PC-3 (cell line): ENCODE measurements at places on chromosomes 12 and 14.

- no peak for DNase-seq
Observed at GRCh38 chr12:20815574-20815973, 5.1 kb downstream of the SLCO1B3 start.

- DNase-seq = no peak
Observed at GRCh38 chr14:94227029-94227428, 52.9 kb downstream of the PPP4R4 start.

DNA sequence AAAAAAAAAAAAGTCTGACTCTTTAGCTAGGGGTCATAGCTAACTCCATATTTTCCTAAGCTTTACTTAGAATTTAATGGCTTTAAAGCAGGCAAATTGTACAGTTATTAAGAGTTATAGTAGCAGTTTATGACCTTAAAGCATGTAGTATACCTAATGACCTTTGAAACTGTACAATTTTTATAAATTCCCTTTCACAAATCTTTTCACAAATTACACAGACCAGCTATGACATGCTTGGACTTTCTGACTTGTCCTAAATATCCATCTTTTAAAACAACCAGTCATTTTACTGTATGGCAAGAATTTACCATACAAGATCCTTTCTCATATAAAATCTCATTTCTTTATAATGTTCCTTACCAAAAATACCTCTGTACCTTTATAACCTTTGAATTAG is 74.8 kb downstream of the C14orf132 start:
- no peak for DNase-seq

GRCh38 chr12:77439749-77440148 is 374.4 kb upstream of the E2F7 start:
- no peak for DNase-seq

DNA sequence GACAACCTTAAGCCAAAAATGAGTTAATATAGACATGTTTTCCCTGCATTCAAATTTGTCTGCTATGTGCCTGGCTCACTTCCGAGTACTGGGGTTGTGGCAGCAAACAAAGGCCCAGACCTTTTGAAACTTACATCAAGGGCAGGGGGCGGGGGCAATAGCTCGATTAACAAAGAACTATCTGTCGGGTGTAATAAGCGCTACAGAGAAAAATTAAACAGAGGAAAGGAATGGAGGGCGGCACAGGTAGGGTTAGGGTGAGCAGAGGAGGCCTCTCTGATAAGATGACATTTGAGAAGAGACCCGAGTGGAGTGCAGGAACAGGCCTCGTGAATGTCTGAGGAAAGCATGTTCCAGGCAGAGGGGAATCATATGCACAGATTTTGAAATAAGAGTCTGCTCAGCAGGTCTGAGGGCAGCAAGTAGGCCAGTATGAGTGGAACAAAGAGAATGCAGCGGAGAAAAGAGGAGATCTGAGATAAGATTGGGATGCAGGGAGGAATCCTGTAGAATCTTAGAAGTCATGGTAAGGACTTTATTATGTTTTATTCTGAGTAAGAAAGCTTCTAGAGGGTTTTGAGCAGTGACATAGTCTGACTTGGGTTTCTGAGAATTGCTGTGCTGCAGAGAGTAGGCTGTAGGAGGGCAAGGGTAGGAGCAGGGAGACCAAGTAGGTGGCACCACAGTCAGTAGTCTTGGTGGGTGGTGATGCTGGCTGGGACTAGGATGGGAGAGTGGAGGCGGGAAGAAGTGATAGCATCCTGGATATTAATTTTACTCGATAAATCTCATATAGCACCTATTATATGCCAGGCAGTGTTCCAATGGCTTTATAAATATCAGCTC is 52.6 kb downstream of the BICDL1 start:
- no peak for DNase-seq

- no peak for DNase-seq
Observed at GRCh38 chr12:49332441-49332861, 4.5 kb downstream of the C1QL4 start.

GRCh38 chr12:1797011-1797901 is 23.1 kb upstream of the LRTM2 start:
- DNase-seq = no peak

DNA sequence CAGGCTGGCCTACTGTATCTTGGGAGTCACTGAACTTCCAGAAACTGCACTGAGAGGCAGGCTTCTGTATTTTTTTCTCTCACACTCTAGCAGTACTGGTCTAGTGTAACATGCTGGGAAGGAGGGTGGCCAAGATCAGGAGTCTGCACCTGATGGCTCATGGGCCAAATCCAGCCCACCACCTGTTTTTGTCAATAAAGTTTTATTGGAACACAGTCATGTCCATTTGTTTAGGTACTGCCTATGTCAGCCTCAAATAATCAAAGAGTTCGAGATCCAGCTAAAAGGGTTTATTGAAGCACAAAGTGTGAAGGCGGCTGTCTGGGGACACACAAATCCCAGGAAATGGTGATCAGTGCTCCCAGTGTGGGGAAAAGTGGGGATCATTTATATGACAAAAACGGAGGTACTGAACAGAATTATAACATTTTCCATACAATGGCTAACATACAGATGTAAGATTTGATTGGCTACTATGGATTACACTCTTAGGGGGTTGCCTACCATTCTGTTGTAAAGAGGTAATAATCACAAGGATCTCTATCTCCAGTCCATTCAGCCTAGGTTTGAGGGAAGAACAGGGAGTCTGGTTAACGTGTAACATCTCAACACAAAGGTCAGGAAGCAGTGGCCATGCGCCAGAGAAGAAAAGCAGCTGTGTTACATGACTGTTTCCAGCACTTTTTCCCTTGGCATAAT is 12.9 kb downstream of the USP30 start:
- DNase-seq = no peak

DNA sequence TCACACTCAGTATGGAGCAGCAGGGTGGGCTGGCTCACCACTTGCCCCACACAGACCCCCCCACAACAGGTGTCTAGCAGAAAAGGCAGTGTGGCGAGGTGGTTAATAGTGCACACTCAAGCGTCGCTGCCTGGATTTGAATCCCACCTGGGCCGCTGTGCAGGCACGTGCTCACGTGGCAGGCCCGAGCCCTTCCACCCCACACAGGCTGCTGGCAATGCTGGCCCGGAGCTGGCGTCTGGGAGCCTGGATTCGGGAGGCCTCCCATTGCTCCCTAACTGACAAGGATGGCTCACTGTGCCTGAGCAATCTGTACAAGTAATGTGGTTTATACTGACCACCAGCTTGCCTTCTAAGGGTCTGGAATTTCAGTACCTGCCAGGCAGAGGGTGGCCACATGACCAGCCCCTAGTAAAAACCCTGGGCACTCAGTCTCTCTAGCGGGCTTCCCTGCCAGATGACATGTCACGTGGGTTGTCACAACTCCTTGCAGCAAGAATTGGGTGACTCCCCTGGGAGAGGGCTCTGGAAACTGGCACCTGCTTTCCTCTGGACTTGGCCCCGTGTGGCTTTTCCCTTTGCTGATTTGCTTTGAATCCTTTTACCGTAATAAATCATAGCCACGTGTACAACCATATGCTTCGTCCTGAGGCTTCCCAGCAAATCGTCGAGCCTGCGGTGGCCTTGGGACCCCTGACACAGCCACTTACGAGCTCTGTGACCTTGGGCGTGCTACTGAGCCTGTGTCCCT is 72.8 kb downstream of the SCARB1 start:
- DNase-seq = no peak

- no peak for DNase-seq
Observed at GRCh38 chr14:102591372-102591943, 991 bp upstream of the RCOR1 start.
